ENCODE measurements at places on chromosomes 7 and 10.

- DNase-seq: no peak
These were observed 1.3 kb downstream of the IKZF1 start for GRCh38 chr7:50305583-50306493.

GRCh38 chr10:86802473-86803108 lies 46.2 kb downstream of the BMPR1A start:
- no peak for DNase-seq

GRCh38 chr10:126690534-126690933 lies 20.0 kb upstream of the C10orf90 start:
- no peak for DNase-seq

DNA sequence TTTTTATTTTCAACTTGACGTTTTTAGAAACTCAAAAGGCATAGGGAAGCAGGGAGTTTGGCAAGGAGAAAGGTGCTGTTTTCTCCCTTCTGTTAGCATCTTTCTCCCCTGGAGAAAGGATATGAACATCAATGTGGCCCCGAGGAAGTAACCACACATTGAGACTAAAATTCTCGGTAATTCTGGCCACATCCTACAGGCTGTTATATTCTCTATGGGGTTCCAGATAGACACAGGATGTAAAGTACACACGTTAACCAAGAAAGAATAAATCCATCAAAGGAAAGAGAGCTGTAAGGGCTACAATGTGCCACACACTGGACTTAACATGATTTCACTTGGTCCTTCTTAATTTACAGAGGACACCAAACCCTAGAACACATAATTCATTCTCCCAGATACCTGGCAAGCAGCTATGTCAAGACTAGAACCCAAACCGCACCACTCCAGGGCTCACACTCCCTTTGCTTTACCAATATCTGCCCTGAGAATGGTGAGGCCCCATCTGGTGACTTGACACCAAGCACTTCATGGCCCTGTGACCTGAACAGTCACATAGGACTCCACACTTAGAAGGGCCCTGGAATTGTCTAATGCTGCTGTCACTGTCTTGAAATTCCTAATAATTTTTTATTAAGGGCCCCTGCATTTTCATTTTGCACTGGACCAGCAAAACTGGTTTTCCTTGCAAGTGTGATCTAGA lies 73.9 kb downstream of the PRLHR start:
- no peak for DNase-seq

- no peak for DNase-seq
These were observed 170.2 kb upstream of the GLI3 start for GRCh38 chr7:42407021-42407710.

- no peak for DNase-seq
These were observed 132.8 kb downstream of the TCERG1L start for GRCh38 chr10:131178521-131179331.
